ENCODE measurements at places on chromosomes 6 and 20. TPM values are rescaled to one million over a fixed set of nuclear protein-coding genes. Genes with fewer than 3 reads are reported as not detected.

DNA sequence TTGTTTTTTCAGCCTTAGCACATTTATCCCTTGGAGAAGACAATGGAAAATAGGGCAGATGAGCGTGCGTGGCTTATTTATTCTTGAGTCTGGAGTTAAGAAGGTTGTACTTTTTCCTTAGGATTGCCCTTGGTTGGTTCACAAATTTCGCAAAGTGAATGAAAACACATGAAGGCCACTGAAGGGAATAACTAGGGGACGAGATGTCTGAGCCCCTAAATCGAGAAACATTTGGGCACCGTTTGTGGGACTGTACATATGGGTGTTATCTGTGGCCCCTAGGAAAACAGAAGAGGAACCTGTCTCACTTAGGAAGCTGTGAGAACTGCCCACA lies 19.4 kb upstream of the TRIM27 start:
- H3K27ac ChIP-seq, result peak overlapping the region; percentile 81
- H3K36me3 ChIP-seq, result no peaks in the 10 kb centered on the region
- no peak for DNase-seq

The C6orf58 gene
- polyA plus RNA-seq, result not detected

The MCM9 gene
- polyA plus RNA-seq, result 5.1 TPM

GRCh38 chr6:150301846-150302519 lies 66.8 kb upstream of the IYD start:
- no peak for DNase-seq
- no peak overlapping the region for H3K27ac ChIP-seq
- no peak overlapping the region for H3K4me3 ChIP-seq
- H3K27me3 ChIP-seq, result no peaks in the 10 kb centered on the region
- no peaks in the 10 kb centered on the region for H3K36me3 ChIP-seq

DNA sequence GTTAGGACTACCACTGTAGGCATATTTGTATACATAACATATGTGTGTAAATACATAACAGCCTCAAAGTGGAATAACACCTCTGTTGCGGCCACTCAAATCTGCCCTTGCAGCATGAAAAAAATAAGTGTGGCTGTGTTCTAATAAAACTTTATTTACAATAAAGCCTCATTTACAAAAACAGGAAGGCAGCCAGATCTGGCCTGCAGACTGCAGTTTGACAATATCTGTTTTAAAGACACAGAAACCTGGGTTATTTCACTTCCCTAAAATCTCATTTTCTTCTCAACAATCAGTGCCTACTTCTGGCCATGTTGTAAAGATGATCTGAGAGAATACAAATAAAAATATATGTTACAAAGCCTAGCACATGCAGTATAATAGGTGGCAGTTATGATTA lies 53.9 kb upstream of the SCML4 start:
- H3K27me3 ChIP-seq, result no peaks in the 10 kb centered on the region
- no peaks in the 10 kb centered on the region for H3K4me1 ChIP-seq
- peak overlapping the region; percentile 3 for H3K27ac ChIP-seq

DNA sequence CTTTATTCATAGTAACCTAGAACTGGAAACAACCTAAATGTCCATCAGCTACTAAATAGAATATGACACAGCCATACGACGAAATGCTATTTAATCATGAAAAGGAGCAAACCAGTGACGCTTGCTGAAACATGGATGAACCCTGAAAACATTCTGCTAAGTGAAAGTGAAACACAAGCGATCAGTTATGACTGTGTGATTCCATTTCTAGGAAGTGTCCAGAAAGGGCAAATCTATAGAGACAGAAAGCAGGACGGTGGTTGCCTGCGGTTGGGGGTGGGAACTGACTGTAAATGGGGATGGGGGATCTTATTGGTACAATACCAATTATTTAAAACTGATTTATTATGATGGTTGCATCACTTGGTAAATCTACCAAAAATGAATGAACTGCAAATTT lies 126.8 kb downstream of the IPCEF1 start:
- no peak for DNase-seq
- peak overlapping the region; percentile 9 for H3K4me3 ChIP-seq
- no peak overlapping the region for H3K27ac ChIP-seq

The RNF144B gene
- 10.2 TPM for polyA plus RNA-seq

DNA sequence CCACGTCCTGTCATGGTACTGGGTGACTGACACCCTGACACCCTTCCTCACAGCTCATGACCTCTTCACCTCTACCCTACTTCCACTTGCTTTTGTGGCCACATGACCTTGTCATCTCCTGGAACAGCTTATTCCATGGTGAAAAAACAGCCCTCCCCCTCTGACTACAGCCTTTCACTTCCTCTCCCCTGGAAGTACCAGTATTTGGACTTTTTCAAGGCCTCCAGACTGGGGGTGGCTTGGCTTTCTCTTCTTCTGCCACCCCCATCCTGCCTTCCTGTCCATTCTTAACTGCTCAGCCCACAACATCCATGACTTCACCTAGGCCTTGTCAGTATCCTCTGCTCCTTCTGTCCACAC lies 168.4 kb downstream of the CARMIL1 start:
- no peaks in the 10 kb centered on the region for H3K27me3 ChIP-seq
- H3K4me3 ChIP-seq, result no peak overlapping the region
- peaks cover 13% of the 10 kb centered on the region for H3K4me1 ChIP-seq
- DNase-seq, result no peak

GRCh38 chr6:32436995-32437836 lies 2.5 kb upstream of the HLA-DRA start:
- no peak for DNase-seq
- H3K27me3 ChIP-seq, result no peaks in the 10 kb centered on the region
- peaks cover 58% of the 10 kb centered on the region for H3K4me1 ChIP-seq
- no peak overlapping the region for H3K4me3 ChIP-seq
- H3K27ac ChIP-seq, result peak overlapping the region; percentile 79

The ELOVL4 gene
- polyA plus RNA-seq, result 0.26 TPM
